Stimulated activated CD8-positive, alpha-beta memory T cell treated with anti-CD3 and anti-CD28 coated beads, Interleukin-7, amount 100 ng/mL, for 48 hours (primary cell): ENCODE measurements at places on chromosomes 16 and 17.

GRCh38 chr17:49676276-49676868, 1.5 kb downstream of the SPOP start:
- no peak for DNase-seq

DNA sequence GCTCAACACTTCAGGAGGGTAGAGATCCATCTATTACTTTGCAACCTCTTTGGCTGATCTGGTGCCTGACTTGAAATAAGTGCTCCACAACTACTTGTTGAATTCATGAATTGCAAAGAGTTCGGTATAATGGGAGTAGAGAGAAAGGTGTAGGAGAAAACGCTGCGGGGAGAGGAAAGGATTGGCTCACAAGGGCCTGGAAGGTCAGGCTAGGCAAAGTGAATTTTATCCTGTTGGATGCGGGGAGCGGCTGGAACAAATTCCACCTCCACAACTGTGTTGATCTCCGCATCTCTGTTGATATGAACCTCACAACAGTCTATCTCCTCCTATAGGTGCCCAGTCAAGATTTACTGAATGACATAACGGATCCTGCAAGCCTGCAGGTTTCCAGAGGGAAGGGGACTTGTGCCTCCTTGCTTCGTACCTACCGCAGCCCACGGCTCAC, 684 bp downstream of the SLX4 start:
- no peak for DNase-seq

DNA sequence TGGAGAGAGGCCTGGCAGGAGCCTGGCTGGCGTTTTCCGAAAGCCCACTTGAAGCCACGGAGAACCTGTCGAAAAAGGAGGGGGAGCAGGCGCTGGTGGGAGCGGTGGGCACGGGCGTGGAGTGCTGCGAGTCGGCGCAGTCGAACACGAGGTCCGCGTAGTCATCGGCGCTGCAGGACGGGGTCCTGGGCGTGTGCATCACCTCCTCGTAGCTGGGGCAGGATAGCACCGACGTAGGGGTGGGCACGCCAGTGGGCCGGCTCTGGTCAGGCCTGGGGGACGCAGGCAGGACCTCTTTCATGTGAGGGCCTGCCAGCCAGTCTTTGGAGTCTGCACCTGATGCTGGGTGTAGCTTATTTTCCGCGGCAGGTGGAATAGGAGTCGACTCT, 63.7 kb downstream of the ZNF778 start:
- DNase-seq = no peak

DNA sequence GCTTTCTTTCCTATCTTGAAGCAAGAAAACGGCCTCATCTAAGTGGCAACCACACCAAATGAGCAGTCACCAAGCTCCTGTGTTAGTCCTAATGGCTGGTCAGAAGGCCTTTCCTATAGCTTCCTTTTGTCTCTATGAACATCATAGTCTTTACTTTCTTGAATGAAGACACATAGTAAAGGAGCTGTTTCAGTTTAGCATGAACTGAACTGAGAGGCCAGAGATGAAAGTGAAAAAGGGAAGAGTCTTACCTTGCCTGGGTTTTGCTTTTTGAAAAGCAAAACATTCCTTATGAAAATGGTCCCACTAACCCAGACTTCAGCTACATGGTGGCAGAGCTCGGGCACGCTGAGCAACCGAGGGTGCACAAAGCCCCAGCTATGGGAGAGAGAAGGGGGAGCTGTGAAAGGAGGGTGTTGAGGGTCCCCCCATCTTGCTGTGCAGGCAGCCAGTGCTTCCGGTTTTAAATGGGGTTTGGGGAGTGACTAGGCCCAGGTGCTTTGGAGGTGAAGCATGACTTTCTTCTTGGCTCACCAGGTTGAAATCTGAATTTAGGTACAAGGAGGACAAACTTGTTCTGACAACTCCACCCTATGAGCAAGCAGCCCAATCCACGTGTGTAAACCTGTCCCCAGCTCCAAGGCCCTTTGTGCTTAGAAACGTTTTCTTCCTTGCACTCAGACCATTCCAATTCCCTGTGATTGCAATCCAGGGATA, 9.1 kb upstream of the PSMC3IP start:
- no peak for DNase-seq

DNA sequence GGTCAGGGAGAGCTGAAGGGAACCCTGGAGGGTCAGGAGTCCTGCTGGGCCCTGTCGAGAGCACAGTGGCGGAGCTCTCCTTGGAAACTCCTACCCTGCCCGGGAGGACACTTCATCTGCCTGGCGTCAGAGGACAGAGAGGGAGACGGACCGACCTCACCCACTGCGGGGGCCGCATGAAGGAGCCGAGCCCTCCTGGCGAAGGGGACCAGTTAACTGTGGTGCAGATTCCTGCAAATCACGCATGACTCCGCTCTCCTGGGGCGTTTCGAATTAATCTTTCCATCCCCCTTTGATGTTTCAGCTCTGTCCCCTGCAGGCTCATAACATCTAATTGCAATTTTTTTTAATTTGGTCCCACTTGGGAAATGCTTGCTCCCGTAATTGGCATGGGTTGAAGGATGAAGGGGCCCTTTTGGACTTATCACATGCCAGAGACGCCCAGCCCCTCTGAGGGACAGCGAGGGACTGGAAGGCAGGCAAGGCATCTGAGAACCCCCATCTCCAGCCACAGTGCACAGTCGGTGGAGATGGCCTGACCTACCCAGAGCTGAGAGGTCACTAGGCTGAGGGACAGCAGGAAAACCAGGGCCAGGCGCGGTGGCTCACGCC, 26.5 kb downstream of the RPH3AL start:
- no peak for DNase-seq

- DNase-seq = no peak
Measured at GRCh38 chr16:354971-355461, 2.5 kb upstream of the AXIN1 start.

DNA sequence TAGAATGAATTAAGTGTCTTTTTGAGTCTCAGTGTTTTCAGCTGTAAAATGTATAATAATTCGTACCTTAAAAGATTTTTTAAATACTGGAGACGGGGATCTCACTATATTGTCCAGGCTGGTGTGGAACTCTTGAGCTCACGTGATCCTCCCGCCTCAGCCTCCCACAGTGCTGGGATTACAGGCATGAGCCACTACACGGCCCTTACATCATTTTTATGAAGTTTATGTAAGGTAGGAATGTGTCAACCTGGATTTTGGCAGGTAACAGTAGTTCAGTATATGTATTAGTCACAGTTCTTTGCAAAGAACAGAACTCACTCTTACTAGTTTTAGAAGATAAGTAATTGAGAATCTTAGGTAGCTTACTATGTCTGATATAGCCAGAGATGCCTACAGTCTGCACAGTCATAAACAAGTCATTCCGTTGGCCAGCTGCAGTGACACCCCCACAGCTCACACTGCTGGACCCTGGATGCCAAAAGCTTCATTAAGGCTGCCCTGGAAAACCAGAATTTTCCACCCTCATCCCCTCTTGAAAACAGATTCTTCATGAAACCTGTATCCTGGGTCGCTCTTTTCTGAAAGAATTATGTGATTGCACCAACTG, 583 bp upstream of the COX6A2 start:
- no peak for DNase-seq

DNA sequence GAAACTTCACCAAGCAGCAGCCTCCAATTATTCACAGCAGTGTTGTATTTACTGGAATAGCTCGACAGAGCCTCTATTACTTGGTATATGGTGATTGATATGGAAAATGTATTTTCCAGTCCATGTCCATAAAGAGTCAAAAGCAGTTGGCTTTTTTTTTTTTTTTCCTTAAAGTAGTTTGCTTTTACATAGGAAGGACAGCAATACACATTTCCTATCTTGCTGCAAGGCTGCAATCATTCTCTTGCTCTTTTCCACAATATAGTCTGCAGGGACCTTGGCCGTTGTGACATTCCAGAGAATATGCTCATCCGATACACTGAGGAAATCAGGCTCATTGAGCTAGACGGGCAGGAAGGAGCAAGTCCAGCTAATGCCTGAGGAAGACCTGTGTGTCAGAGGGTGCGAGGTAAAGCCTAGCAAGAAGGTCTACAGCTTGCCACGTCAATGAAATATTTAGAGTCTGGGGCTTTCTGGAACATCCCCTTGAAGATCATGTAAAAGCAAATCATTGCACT, 131.1 kb downstream of the ENGASE start:
- DNase-seq = no peak

GRCh38 chr16:336269-336668, 16.3 kb downstream of the AXIN1 start:
- no peak for DNase-seq

GRCh38 chr16:84362471-84362941, 5.8 kb upstream of the ATP2C2 start:
- DNase-seq = no peak

DNA sequence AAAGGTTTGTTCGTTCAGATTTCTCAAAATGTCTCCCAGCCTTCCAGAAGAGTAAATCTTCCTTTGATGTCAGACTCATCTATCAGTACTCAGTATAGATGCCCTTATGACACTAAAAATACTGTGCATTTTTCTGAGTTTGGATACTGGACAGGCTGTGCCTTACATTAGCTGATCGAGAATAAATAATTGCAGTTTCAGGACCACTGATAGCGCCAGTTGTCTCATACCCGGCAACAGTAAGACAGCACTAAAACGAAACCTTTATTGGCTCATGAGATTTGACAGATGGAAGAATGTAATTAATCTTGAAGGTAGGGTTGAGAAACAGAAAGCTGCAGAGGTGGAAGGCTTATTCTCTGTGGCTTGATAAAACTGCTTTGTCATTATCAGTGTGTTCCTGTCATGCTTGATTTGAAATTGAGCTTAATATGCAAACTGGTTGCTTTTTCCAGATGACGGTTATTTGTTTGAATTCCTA, 1.2 kb downstream of the ATP6V0A1 start:
- no peak for DNase-seq

DNA sequence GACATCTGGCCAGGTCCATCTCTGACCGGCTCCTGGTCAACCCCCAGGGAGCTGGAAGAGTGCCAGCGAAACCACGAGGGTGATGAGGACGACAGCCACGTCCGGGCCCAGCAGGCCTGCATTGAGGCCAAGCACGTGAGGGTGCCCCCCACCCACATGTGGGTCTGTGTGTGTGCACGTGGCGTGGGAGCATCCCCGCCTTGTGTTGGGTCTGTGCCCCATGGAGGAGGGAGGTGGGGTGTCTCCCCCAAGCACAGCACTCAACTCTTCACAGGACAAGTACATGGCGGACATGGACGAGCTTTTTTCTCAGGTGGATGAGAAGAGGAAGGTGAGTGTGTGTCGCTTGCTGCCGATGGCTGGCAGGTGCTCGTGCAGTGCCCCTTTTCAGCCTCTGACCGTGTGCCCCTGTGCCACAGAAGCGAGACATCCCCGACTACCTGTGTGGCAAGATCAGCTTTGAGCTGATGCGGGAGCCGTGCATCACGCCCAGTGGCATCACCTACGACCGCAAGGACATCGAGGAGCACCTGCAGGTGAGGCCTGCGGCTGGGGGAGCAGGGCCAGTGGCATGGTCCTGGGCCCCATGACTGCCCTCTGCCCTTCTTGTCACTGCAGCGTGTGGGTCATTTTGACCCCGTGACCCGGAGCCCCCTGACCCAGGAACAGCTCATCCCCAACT, 1.7 kb downstream of the STUB1 start:
- DNase-seq = no peak

GRCh38 chr17:29347831-29348629, 42.1 kb upstream of the TAOK1 start:
- DNase-seq = no peak

DNA sequence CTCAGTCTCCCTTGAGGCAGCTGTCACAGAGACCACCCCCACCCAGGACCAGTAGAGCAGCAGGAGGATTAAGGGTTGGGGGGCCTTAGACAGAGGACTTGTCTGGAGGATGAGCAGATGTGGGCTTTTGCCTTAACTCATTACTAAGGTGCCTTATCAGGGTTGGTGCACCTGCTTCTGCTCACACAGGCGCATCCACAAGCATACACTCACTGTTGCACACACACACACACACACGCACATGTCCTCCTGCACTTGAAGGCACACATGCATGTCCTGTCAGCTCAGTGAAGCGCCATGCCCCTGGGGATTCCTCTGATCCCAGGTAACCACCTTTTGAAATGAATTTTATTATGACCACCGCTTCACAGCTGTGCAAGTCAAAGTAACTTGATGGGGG, 1.2 kb downstream of the GFAP start:
- DNase-seq = no peak

DNA sequence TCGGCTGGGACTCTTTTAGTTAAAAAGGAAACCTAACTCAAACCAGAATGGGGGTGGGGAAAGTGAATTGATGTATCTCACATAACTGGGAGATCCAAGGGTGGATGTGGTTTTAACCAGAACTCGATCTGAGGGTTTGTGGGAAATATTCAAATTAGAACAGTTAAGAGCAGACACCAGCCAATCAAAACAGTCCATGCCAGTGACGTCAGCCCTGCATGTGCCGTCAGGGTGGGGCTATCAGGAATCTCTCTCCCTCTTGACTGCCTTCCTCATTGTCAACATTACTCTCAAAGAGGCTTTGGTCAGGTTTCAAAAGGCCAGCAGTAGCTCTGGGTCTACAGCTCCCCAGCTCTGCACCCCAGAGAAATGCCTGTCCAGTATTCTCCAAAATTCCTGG, 94.2 kb upstream of the HSBP1 start:
- no peak for DNase-seq

GRCh38 chr16:72740347-72740746, 307.6 kb downstream of the ZFHX3 start:
- no peak for DNase-seq

DNA sequence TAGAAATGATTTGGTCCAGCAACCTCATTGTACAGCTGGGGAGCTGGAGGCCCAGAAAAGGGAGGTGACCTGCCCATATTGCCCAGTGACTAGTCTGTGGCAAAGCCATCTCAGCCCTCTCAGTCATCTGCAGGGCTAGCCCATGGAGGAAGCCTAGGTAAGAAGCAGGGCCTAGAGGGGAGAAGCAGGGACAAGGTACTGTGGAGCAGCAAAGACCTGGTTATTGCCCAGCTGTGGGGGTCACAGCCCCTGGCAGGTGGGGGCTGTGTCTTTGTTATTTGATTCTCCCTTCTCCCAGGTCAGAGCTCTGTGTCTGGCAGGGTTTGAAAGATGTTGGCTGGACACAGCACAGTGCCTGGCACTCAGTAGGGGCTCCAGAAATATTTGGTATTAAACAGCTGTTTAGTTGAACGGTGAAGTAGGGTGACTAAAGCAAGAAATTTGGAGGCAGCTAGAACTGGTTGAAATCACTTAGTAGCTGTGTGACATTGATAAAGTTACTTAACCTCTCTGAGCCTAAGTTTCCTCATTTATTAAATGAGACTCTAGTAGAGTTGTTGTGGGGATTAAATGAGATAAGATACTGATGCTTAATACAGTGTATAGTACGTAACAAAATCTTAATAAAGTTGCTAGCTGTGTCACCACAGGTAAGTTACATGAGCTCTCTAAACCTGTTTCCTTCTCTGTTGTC, 17.3 kb downstream of the CCR7 start:
- no peak for DNase-seq

DNA sequence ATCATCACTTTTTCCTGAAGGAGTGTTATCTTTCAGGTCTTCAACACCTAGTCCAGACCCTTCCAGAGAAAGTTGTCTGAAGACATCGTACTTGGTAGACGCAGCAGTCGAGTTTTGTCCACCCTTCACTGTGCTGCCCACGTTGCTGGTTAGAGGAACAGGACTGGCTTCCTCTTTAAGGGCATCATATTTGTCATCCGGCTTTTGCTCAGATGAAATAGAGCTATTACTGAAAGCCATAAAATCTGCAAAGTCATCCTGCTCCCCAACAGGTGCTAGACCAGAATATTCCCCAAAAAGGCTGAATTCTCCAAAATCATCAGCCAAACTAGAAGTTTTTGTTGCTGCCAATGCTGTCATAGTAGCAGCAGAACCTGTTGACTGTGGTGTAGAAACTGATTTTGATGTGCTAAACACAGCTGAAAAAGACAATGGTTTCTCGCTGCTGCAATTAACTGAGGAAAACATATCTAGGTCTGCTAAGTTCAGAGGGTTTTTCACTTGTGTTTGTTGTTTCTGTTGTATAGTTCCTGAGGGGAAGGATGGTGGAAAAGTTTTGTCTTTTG, 55.7 kb downstream of the SYNRG start:
- DNase-seq = no peak
